GM18507 (cell line): ENCODE measurements at places on chromosomes 5 and 9.

DNA sequence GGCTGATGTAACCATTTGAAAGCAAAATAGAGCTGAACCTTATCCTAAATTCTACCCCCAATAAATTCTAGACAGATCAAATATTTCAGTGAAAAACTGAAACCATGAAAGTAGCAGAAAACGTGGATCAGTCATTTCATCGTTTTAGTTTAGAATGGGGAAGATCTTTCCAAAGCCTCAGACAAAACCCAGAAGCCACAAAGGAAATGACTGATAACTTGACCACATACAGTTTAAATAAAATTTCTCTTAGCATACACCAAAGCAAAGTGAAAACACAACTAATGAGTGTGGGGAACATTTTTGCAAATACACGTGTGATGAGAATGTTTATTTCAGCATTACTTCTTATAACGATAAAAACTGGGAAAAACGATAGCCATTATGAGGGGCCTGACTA, 284.8 kb downstream of the ADGRV1 start:
- DNase-seq = no peak

GRCh38 chr5:92907938-92908606, 672.9 kb downstream of the NR2F1-AS1 start:
- DNase-seq = no peak

- no peak for DNase-seq
Observed at GRCh38 chr9:4706971-4707622, 27.7 kb downstream of the CDC37L1 start.

DNA sequence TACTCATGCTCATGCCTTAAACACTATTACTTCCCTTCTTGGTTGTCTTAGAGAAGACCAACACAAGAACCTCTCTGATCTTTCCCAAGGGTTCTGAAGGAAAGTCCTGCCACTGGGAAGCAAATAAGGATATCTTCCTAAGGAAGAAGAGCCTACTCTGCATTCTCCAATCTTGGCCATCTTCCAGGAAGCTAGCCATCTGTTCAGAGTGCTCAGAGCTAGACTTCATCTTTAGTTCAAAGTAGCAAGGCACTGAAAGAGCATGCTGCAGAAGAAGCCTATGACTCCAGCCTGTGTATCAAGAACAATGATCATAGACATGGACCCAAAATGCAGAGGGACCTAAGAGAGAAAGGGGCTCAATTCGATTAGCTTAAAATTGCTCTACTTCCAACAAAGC, 114.7 kb downstream of the KIAA0825 start:
- no peak for DNase-seq

DNA sequence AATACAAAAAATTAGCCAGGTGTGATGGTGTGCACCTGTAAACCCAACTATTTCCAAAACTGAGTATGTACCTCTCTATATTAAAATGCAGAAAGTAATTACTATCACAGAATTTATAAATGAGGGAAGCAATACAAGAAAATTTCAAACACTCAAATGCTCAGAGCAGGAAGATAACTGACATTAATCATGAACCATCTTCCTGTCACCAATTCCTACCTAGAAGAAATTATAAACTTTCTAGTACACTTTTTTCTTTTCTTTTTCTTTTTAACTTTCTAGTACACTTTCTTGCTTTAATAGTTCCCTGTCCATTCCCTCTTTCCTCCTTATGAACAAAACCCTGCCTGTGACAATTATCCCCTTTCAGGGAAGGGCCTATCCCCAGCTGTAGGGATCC, 106.8 kb downstream of the MED27 start:
- no peak for DNase-seq

DNA sequence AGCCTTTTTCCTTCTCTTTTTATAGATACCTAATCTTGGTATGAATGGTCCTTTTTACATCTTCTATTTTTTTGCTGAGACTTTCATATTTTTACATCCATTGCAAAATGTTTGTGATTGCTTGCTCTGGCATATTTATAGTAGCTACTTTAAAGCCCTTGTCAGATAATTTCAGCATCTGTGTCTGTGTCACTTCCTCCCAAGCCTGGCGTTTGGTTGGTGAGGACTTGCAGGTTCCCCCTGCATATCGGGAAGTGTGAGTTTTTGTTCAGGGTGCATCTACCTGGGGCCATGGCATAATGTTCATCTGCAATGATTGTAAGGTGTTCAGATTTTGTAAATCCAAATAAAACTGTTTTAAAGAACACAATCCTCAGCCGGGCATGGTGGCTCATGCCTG, 8.9 kb downstream of the FBXW5 start:
- DNase-seq = no peak
